ENCODE measurements at places on chromosomes 1 and 21.

- DNase-seq: no peak
Measured at GRCh38 chr1:42929434-42930177, 29.1 kb downstream of the SLC2A1 start.

DNA sequence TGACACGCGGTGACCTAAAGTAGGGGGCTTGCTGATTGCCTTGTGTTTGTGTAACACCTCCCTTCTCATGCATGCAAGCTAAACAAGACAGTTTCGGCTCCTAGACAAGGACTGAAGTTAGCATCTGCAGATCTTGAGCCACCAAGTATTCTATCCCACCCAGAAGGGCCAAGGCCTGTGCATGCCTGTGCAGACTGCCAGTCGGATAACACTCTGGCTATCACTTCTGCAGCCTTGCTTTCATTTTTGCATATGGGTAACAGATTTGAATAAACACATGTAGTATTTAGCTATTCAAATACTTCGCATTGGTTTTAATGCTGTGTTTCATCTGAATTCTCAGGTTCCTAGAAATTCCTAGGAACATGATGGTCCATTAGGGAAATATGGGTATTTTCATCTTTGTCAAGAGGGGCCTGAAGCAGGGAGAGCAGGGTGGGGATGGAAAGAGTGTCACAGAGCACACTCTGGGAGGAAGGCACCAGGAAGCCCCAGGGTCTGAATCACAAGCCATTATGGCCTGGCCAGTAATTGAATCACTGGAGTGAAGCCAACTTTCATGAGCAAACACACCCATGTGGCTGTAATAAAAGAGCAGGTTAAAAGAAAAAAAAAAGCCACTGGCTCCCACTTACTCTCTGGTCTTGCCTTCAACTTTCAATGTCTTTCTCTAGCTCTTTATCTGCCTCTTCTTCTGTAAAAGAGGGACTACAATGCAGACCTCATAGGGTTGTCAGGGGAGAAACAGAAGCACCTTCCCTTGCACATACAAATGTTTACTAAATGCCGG lies 28.3 kb downstream of the GADD45A start:
- DNase-seq: no peak

DNA sequence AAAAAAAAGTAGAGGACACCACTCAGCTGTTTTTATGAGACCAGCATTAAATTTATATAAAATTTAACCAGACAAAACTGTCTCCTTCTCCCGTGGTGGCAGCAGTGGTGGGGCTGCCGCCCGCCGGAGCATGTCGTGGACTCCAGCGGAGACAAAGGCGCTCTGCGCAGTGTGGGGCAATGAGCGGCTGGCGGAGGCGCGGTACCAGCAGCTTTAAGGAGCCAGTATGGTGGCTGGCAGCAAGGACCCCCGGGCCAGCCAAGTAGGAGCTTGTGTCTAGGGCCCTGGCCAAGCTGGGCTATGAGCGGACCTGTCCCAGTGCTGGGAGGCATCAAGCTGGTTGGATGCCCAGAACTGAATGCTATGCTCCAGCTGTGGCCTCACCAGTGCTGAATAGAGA lies 2102.9 kb downstream of the NCAM2 start:
- no peak for DNase-seq

- DNase-seq: peak; percentile 16
Measured at GRCh38 chr1:25556791-25557476, 13.5 kb downstream of the LDLRAP1 start.

- no peak for DNase-seq
Measured at GRCh38 chr1:212487774-212488435, 55.2 kb downstream of the NENF start.

DNA sequence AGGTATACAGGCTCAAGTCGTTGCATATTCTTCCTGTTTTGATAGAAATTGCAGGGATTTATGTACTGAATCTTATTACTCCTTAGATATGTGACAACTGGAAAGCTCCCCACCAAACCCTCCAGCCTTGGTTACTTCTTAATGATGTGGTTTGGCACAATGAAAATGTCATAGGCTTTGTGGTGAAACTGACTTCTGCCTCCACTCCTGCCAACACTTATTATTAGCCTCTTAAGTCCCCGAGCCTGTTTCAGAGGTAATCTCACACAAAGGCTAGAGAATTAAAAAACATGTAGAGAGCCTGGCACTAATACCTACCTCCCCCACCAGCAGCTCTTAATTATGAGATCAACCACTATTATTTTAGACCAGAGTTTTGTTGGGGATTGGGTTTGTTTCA lies 4.2 kb downstream of the COX20 start:
- no peak for DNase-seq

DNA sequence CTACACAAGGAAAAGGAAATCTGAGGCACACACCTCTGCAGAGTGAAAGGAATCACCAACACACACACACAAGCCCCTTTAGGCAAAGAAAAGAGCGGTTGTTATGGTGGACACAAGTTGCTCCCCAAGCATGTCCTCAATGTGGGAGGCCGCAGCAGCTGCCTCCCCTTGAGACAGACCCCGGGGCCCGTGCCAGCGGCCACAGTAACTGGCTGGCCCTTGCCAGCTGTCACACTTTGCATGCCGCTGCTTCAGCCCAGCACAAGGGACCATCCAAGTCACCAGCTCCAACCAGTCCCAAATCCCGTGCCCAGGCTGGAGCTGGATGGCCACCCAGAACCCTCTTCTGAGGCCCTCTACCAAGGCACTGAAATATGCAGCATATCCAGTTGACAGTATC lies 2.9 kb upstream of the OLIG1 start:
- DNase-seq: no peak

All from skin of body (tissue), 3 donors.